ENCODE measurements at places on chromosomes 3 and 15.

DNA sequence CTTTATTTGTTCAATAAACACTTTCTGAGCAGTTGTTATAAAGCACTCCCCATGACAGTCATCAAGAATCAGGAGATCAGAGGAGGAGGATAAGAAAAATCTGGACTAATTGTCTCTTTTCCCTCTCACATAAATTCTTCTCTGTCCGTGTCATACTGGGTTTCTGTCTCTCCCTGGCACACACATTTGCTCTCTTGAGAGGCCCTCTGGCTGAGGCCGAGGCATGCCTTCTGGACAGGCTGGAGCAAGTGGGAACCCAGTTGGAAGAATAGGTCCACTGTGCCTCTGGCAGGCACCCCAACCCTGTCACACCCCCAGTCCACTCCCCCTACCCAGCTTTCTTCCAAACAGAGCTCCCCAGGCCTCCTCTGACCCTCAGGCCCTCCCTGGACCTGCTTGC lies 315.8 kb downstream of the UACA start:
- no peak for DNase-seq

DNA sequence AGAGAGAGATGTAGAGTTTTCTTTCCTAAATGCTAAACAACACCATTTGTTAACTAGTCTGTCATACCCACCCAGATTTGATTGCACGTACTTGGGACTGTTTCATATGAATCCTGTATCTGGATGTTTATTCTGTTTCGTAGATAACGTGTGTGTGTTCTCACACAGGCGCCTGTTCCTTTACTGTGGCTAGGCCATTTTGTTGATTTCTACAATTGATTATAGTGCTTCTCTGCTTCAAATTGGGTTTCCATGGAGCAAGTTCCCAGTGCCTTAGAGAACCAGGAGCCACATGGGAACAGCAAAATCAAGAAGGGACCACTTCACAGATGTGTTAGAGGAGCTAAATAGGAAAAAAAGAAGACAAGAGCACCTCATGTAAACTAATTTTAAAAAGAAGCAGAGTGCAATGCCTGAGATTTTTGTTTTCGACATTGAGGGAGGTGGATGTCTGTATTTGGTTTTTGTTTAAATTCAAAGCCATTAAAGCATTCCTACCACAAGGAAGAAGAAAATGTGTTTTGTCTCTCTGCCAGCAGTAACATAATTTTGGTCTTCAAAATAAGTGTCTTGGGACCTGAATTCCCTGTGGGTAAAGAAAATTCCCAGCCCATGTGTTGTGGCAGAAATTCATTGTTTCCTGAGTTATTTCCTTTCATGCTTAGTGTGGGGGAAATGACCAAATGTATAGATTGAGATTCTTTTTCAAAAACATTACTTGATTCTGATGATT lies 424.0 kb upstream of the C2CD4B start:
- DNase-seq = no peak

GRCh38 chr15:44084171-44084570 lies 110.9 kb downstream of the FRMD5 start:
- no peak for DNase-seq

- DNase-seq = no peak
Measured at GRCh38 chr3:117126946-117127546, 417.5 kb downstream of the TUSC7 start.

DNA sequence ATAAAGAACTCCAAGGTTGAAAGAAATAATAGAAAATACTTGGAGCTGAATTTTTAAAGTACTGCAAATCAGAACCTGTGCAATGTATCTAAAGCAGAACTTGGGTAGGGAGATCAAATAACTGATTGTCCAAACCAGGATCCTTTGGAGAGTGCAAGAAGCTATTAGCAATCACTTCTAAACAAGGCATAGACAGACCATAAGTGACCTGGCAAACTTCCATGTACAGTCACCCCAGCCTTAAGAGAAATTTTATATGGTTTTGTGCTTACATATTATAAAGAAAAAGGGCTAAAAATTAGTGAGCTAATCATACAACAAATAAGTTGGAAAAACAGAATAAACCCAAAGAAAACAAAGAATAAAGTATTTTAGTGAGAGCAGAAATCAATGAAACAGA lies 35.2 kb downstream of the ETV5 start:
- DNase-seq = no peak

GRCh38 chr15:56337084-56337725 lies 28.0 kb upstream of the TEX9 start:
- DNase-seq = no peak

DNA sequence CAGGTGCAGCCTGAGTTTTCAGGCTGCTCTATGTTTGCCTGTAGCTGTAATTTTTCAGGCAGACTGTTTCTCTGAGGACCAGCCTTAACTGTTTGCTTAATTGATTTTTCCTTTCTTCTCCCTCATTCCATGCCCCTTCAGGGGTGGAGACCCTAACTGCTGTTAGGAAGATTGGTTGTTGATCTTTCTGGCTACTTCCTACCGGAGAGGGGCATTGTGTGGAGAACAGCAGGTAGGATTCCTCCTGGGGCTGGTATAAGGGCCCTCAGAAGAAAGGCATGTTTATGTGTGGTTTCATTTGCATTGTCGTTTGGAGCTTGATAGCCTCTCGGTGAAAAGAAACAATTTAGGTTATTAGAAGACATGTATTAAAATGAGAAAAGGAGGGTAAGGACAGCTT lies 56.9 kb upstream of the GOLGA6L2 start:
- DNase-seq = no peak

GRCh38 chr3:46454209-46454595 lies 10.5 kb downstream of the LTF start:
- no peak for DNase-seq

- no peak for DNase-seq
Measured at GRCh38 chr3:40379674-40380306, 7.2 kb upstream of the ENTPD3 start.

GRCh38 chr3:114850898-114851297 lies 296.2 kb downstream of the ZBTB20 start:
- DNase-seq = no peak

DNA sequence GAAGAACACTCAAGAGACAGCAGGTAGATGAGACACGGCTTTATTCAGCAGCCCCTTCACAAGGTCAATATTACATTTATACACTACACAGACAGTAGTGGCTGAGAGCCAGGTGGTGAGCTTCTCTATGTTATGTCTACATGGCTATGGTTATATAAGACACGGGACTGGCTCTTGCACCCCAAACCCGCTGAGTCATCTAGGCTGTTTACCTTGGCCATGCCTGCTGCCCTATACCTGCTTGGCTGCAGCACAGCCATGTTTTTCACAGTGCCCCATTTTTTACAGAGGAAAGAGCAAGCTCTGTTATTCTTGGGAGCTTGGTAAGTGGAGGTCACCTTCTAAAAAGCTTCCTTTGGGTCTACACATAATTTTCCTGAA lies 231.6 kb downstream of the IGSF11 start:
- no peak for DNase-seq

DNA sequence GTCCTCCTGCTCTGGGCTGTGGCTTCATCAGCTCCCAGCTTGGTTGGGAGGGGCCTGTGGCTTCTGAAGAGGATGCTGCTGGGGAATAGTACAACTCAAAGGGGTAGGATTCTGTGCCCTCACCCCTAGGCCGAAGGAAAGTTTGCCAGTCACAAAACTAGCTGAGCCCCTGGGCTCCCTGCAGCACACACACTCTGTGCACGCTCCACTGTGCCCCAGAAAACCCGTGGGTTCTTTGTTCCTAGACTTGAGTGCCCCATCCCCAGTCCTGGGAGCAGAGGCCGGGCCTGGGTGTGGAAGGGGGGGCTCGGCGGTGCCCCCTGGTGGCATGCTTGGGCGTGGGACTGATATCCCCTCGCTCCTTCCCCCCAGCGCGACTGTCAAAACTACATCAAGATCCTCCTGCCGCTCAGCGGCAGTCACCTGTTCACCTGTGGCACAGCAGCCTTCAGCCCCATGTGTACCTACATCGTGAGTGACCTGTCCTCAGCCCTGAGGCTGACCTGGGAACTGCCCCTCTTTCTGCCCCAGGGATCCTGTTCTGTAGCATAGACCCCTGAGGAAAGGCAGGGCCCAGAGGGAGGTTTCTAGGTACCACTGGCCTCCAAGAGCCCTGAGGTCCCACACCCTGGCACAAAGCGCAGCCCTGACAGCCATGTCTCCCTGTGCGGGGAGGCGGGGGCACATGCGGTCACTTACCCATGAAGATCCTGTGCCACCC lies 14.2 kb downstream of the CIB1 start:
- peak; percentile 31 for DNase-seq

DNA sequence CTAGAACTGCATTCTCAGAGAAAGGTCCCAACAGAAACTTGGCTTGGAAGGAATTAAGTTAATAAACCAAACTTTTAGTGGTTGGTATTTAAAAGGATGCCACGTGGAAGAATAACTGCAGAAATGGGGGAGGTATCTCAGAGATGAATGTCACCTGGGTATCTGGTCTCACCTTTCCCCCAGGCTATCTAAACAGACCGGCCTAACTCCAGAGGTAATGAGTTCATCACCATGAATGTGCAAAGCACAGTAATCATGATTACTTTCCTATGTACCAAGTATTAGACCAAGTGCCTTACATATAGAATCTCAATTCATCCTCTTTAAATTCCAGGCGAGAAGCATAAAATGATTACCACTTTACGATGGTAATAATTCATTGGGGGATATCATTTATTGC lies 80.8 kb downstream of the FBN1 start:
- no peak for DNase-seq

- DNase-seq = no peak
Measured at GRCh38 chr3:8618950-8619349, 25.6 kb downstream of the SSUH2 start.

DNA sequence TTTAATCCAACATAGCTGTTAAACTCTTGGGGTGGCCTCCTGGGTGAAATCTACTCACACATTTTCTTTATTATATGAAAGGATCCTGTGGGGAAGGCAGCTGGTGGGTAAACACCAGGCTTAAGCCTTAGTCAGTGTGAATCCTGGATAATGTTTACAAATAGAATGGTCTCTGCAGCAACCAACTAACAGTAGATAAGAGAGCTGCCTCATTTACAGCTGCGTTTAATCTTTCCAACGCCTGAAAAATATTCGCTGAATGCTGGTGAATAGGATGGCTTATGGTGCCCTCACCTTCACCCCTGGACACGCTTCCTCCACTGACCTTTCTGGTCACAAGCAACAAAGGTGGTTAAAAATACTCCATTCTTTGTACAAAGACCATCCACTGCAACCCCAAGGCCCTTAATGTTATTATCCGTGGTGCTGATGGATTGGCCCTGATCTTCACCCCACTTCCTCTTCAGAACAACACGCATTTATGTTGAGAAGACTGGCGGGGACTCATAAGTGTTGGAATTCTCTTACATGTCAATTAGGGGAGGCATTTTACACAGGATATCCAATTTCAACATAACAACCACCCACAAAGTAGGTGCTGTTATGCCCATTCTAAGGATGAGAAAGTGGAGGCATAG lies 120.0 kb upstream of the FRMD4B start:
- no peak for DNase-seq

DNA sequence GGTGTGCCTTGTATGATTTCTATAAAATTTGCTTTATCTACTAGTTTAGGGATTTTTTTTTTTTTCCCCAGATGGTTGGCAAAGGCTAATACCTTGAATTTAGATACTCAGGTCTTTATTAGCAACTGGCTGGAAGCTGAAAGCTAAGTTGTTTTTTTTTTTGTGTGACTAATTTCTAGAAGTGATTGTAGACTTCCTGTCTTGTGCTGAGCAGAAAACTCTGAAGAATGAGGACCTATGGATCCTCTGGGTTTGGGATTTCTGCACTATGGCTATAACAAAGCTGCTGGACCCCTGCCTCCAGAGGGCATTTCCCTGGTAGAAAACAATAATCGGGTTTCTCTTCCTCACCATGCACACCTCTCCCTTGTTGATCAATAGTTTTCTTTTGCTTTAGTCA lies 10.0 kb downstream of the ARIH2 start:
- DNase-seq = no peak

DNA sequence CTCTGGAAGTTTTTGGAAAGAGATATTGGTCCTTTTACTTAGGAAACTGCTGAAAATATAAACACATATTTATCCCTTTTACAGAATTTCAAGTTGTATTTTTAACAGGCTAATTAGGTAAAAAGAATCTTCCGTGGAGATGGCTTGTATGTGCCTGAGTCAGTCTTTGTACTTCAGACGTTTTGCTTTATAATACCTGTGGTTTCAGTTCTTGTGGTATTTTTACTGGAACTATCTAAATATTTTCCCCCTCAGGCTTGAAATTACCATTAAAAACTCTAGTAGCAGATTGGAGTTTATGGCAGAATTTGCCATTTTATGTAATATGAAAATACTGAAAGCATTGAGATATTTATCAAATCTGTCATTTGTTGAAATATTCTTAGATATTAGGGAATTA lies 151.6 kb upstream of the CGNL1 start:
- no peak for DNase-seq

DNA sequence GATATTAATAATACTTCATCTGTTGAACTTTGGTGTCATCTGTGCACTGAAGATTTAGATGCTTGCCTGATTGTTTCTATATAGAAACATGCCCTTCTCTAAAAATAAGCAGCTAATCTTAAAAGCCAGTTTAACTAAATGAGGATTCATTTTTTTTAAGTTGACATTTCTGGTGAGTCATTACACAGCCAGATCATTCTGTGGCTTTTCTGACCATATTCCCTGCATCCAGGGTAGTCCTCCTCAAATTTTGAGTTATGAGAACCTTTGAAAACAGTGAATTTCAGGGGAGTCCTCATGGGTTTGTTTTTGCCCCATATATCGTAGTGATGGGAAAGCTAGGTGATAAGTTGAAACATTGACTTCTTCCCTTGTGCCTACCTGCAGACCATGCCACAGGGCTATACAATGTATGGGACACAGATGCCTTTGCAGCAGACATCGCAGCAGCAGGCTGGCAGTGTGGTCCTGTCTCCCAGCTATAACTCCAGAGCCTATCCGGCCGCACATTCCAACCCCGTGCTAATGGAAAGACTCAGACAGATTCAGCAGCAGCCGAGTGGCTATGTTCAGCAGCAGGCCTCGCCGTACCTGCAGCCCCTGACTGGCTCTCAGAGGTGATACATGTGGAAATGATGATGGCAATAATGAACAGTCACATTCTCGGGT lies 26.5 kb upstream of the P2RY12 start:
- DNase-seq = no peak

DNA sequence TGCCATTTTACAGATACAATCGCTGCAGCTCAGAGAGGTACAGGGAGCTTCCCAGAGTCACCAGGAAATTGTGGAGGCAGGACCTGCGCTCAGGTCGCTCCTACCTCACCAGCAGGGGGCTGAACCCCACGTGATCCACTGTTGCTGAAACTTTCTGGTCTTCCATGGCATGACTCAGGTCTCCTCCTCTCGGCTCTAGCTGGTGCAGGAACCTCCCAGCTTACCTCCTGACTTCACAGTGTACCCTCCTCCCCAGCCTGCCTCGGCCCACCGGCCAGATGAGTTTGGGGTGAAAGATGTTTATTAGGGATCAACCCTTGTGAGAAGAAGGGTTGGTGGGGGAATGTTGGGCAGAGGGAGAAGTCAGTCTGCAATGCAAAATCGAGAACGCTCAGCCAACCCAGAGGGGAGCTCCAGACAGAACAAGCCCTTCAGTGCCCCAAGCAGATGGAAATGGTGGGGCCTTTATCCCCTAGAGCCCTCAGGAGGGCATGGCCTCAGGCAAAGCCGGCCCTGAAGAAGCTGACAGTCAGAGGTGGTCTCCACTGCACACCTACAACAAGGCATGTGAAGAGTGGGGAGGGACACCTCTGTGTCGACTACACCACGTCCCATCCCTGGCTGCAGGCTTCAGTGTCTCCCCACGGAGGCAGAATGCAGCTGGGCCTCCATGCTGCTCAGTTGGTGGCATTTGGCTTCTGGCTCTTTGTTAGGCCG lies 118.6 kb upstream of the PRR20G start:
- no peak for DNase-seq

All from activated effector memory CD4-positive, alpha-beta T cell treated with Interleukin-2 at 50 U/mL for 16 hours (primary cell).